ENCODE measurements at places on chromosomes 3 and 15.

DNA sequence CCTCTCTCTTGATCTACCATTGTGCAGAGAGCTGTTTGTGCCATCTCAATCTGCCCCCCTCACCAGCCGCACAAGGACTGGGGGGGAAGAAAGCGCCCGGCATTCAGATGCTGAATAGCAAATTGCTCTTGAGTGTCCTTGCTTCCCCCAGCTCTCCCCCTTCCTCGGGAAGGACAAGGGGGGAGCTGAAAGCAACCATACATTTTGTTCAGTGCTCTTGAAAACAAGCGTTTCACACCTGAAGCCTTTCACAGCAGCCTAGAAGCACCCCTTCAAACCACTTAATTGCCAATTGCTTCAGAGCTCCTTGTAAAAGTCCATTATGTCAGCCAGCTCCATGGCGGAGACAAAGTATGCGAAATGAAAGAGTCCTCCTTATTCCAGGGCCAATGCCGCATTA is 540.1 kb downstream of the NR2F2 start:
- no peak for DNase-seq

GRCh38 chr15:70121624-70122302 is 24.0 kb upstream of the TLE3 start:
- no peak for DNase-seq

DNA sequence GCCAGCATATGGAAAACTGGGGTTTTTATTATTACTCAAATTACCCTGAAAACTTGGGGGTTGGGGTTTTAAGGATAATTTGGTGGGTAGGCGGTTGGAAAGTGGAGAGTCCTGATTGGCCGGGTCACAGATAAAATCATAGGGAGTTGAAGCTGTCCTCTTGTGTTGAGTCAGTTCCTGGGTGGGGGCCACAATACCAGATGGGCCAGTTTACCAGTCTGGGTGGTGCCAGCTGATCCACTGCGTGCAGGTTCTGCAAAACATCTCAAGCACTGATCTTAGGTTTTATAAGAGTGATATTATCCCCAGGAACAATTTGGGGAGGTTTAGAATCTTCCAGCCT is 4.9 kb upstream of the ZNF662 start:
- DNase-seq = no peak

GRCh38 chr3:9208605-9209152 is 40.8 kb downstream of the SRGAP3 start:
- DNase-seq = no peak

GRCh38 chr15:69159805-69160140 is 662 bp upstream of the GLCE start:
- no peak for DNase-seq

GRCh38 chr3:140251678-140252077 is 316.7 kb downstream of the CLSTN2 start:
- no peak for DNase-seq

- DNase-seq = no peak
Measured at GRCh38 chr15:81097890-81098280, 36.2 kb upstream of the CFAP161 start.

DNA sequence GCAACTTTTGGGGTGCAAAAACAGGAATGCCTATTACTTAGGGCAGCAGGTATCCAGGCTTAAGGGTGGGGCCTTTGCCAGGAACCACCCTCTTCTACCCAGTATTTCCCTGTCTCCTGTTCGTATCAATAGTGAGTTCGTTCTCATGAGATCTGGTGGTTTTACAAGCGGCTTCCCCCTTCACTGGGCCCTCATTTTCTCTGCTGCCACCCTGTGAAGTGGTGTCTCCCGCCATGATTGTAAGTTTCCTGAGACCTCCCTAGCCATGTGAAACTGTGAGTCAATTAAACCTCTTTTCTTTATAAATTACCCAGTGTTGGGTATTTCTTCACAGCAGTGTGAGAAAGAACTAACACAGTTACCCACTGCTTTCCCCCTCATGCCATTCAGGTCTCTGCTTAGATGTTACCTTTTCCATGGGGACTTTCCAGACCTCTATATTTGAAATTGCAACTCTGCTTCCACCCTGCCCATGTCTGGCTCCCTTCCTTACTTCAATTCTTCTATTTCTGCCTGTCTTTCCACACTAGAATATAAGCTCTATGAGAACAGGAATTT is 23.9 kb upstream of the TRA2B start:
- DNase-seq = no peak

DNA sequence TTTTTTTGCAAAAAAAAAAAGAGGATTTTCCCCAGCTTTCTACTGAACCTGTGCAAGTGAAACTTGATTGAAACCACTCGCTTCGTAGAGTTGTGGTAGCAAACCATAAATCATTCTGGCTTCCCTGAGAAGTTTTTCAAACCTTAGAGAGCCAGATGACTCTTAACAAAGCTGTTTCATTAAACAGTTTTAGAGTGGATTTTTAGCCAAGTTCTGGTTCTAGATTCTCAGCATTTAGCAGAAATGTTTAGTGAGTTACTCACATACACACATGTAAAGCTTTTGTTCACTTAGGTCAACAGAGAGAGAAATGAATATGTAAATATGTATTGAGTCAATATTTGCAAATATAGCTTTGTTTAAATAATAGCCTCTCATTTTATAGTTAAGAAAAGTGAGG is 18.1 kb upstream of the CCR9 start:
- no peak for DNase-seq

DNA sequence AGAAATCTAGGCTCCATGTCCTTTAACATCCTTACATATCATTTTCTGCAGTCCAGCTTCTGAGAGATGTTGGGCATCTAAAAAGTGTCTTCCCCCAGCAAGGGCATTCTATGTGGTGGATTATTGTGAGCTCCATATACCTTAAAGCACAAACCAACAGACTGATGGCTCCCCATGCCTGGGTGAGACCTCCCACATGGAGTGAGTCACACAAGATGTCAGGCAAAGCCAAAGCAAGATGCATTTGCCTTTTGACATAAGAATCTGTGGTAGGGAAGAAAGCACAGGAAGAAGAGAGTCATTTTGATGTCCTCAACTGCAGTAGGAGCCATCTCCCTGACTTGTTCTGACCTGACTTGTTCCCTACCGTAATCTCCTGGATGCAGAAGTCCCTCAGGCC is 238.7 kb upstream of the EIF1B start:
- no peak for DNase-seq

- no peak for DNase-seq
Measured at GRCh38 chr3:72675243-72675642, 173.0 kb downstream of the SHQ1 start.

- no peak for DNase-seq
Measured at GRCh38 chr3:193894121-193894863, 241.7 kb upstream of the HES1 start.
